ENCODE measurements at places on chromosomes 2 and 18.

- DNase-seq: peak; percentile 86
Observed at GRCh38 chr2:25078170-25079049, 36.5 kb downstream of the EFR3B start.

DNA sequence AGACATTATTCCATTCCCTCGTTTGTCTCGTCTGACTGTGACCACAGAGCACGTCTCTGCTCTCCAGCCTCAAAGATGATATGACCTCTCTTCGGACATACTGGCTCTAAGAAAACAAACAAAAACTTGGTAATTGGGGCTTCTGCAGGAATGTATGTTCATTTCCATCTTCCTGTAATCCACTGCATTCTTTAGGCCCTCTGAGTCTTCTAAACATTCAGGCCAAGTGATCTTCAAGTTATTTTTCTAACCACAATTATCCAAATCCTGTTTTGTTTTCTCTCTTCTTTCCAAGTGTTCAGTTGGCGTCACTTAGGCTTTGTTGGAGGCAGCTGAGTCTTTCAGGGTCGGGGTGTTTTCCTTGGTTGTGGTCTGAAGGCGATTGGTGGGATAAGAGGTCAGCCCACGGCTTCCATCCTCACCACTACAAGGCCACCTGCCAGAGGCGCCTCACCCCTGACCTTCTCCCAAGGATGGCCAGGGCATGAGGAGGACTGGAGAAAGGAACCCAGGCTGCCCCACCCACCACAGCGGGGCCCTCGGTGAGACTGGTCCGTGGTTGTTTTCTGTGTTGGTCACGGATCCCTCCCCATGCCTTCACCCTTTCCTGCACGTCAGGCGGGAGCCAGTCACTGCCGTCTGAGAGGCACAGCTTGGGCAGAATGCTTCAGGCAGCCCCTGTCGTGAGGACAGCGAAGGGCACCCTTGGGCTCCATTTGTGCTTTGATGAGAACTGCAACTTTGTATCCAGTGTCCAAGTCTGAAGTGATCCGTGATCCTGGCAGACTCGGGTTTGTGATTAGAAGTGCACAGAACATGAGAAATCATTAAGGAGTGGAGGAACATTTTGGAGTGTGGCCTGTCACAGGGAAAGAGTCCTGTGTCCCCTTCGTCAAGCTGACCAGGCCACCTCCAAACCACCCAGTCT is 88.6 kb upstream of the FHL2 start:
- DNase-seq: no peak

GRCh38 chr2:16700551-16701259 is 35.1 kb upstream of the CYRIA start:
- no peak for DNase-seq

GRCh38 chr18:73613706-73614340 is 533.8 kb downstream of the FBXO15 start:
- DNase-seq: no peak

DNA sequence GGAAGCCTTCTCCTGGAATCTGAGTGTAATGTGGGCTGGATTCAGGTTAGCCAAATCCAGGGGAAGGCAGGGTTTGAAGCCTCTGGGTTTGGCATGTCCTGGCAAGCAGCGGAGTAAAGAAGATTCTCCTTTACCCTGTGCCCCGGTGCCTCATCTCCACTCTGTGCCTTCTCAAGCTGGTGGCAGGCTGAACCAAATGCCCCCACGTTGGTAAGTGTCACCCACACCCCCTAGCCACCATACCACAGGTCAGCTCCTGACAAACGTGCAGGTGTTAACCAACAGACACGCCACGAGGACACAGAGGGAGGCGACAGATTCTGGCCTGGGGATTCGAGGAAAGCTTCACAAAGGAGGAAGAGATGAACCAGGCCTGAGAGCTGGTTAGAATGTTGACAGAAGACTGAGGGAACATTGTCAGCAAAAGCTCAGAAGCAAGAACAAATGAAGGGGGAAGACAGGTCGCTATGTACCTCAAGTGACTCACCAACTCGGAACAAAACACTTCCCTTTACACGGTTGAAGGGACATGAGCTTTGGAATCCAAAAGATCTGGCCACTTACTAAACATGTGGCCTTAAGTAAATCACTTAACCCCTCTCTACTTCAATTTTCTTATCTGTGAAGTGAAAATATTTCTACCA is 85.2 kb upstream of the LCLAT1 start:
- DNase-seq: no peak
